Right kidney (tissue), 9 donors: ENCODE measurements at places on chromosomes 1 and 21.

DNA sequence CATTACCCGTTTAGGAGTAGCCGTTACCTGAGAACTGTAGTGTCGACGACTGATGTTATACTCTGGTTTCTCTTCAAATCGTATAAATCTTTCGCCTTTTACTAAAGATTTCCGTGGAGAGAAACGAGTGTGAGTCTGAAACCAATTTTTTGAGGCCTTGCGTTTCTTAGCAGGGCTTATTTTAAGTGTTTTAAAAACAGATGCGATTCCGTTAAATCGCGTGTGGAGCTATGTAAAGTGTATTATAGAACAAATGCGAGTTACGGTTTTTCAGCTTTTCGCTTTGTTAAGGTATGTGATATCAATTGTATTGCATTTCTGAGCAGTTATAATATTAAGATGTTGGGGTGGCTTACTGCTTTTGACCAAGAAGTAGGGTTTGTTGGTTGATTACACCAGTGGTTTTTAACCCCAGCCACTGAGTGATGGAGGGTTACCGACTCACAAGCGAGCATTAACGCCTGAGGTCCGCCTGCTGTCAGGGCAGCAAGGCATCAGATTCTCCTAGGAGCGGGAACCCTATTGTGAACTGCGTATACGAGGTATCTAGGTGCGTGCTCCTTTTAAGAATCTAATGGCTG lies 18.0 kb downstream of the KIAA2013 start:
- no peak for DNase-seq

DNA sequence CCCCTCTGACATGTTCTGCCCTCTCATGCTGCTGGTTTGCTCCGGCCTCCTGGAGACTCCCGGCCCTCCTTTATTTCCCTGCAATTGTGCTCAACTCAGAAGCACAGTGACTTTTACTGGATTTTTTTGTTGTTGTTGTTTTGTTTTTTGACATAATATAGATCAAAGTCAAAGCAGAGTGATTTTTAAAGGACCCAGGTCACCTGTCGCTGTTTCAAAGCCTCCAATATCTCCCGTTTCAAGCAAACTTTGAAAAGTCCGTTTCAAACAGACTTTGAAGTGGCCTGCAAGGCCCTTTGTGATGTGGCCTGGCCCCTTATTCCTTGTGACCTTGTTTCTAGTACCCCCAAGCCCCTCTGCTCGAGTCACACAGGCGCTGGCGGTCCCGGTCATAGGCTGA lies 58.1 kb downstream of the TBCE start:
- DNase-seq = no peak

DNA sequence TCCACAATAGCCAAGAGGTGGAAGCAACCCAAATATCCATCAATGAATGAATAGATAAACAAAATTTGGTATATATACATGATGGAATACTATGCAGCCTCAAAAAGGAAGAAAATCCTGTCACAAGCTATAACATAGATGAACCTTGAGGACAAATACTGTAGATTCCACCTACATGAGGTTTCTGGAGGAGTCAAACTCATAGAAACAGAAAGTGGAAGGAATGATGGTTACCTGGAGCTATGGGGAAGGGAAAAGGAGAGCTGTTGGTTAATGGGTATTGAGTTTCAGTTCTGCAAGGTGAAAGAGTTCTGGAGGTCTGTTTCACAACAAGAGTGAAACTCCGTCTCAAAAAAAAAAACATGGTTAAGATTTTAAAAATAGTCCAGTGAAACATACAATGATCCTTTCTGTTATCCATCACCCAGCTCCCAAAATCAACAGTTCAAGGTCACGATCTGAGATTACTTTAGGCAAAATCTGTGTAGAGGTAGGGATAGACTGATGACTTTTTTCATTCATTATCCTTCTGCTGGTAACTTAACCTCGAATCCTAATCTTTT lies 80.8 kb upstream of the HNRNPU start:
- no peak for DNase-seq

DNA sequence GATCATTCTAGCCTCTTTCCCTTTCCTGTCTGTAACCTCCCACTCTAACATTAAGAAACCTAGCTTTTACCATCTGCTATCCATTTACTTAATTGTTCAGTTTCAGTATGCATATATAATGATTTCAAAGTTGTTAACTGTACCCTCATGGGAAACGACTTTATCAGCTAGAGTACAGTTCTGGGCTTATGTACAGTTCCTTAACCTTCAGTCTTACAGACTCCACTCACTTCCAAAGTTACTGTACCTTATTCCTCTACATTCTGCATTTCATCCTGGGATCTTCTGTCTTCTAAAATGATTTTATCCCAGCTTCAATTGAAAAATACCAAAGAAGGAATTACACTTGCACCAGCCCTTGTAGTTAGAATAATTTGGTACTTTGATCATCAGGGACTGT lies 108.7 kb upstream of the KCNE2 start:
- DNase-seq = no peak

GRCh38 chr1:53015508-53015860 lies 46.5 kb upstream of the PODN start:
- peak; percentile 11 for DNase-seq

GRCh38 chr1:238772322-238772721 lies 614.0 kb upstream of the CHRM3 start:
- no peak for DNase-seq

- no peak for DNase-seq
Observed at GRCh38 chr1:230072866-230073265, 5.8 kb downstream of the GALNT2 start.

GRCh38 chr1:58874757-58875755 lies 91.2 kb upstream of the JUN start:
- peak; percentile 23 for DNase-seq

DNA sequence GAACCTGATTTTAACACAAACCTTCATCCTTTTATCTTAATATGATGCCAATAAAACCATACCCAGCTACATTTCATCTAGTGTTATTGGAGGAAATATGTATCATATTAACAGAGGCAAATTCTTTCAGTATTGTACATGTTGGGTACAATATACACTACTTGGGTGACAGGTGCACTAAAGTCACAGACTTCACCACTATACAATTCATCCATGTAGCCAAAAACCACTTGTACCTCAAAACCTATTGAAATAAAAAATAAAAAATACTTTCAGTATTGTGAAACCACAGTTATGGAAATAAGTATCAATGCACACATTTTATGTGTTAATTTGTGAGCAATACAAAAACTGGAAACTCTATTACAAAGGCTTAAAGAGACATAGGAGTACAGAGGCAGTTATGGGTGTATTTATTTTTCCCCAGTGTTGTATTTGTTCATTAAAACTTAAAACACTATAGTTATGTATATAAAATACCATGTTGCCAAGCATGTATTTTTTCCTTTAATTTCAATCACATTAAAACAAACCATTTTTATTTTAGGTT lies 25.1 kb upstream of the GPR88 start:
- DNase-seq = no peak

DNA sequence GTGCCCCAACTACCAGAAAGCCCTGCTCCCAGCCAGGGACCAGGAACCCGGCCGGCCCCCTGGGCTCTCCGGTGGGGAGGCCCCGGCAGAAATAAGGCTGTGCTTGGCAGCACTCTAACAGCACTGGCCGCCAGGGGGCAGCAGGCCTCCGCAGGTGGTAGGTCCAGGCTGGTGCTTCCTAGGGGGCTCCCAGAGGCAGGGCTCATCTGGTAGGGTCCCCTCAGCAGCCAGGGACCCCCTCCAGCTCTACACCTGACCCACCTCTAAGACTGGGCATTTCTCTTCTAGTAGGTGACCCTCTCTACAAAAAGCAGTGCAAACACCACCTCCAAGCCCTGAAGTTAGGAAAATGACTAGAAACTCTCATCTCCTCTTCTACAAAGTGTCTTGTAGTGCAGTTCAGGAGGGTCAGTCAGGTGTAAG lies 85.6 kb downstream of the STUM start:
- DNase-seq = peak; percentile 66

DNA sequence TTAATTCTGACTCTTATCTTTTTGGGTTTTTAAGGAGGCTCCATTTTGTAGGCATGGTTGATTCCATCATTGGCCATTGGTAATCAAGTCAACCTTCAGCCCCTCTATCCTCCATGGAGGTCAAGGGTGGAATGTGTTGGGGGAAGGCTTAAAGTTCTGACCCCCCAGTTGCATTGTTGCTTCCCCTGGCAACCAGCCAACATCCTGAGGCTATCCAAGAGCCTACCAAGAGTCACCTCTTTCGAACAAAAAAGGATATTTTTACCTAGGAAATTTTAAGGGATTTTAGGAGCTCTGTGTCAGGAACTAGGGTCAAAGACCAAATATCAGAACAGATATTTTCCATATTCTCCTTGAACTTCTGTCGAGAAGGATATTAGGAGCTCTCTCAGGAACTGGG lies 251.8 kb downstream of the RYR2 start:
- DNase-seq = no peak

- DNase-seq = no peak
Observed at GRCh38 chr1:76395059-76395458, 320.5 kb downstream of the ST6GALNAC3 start.

- DNase-seq = no peak
Observed at GRCh38 chr1:114803001-114803400, 22.5 kb upstream of the SIKE1 start.

- no peak for DNase-seq
Observed at GRCh38 chr1:167367705-167368104, 147.0 kb downstream of the POU2F1 start.

- DNase-seq = no peak
Observed at GRCh38 chr1:208044589-208045462, 133.9 kb upstream of the CD34 start.

GRCh38 chr1:48055876-48056764 lies 58.9 kb upstream of the TRABD2B start:
- no peak for DNase-seq

GRCh38 chr1:38235705-38236104 lies 189.1 kb upstream of the POU3F1 start:
- DNase-seq = no peak

DNA sequence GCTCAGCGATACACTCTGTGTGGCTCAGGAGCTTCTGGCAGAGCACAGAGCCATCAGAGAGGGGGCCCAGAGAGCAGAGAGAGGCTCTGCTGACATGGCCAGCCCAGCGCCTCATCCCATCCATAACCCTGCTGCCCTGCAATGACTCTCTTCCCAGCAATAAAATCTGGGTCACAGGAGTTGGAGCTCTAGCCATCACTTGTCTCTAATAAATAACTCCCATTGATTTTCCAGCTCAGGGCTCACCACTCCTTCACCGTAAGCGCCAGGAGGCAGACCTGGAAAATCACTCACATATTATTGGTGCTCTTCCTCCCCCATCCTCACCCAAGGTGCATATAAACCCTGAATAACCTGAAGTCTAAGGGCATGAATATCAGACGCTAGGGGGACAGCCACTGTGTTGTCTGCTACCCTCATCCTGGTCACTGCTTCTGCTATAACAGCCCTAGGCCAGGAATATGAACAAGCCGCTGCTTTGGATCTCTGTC lies at the start of gene APCS:
Gene APCS, plus strand, starts transcription at position 366 of the 491 bp plus-strand sequence. Its CDS starts 96 bp downstream, at position 462.
- no peak for DNase-seq

DNA sequence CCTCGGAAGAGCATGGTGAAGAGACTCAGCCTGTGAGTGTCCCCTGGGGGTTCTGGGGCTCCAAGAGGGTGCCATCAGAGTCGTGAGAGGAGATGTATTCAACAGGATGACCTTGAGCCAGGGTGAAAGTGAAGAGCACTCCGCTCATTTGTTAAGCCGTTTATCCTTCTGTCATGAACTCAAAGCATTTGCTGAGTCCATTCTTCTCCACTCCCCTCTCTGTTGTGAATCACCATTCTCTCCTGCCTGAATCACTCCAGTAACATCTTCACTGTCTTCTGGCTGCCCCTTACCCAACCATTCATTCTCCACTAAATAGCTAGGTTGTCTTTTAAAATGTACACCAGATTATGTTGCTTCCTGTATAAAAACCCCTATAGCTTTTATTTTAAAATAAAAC lies 102.2 kb downstream of the RGL1 start:
- no peak for DNase-seq

- DNase-seq = no peak
Observed at GRCh38 chr1:118688891-118689290, 299.3 kb downstream of the TBX15 start.

DNA sequence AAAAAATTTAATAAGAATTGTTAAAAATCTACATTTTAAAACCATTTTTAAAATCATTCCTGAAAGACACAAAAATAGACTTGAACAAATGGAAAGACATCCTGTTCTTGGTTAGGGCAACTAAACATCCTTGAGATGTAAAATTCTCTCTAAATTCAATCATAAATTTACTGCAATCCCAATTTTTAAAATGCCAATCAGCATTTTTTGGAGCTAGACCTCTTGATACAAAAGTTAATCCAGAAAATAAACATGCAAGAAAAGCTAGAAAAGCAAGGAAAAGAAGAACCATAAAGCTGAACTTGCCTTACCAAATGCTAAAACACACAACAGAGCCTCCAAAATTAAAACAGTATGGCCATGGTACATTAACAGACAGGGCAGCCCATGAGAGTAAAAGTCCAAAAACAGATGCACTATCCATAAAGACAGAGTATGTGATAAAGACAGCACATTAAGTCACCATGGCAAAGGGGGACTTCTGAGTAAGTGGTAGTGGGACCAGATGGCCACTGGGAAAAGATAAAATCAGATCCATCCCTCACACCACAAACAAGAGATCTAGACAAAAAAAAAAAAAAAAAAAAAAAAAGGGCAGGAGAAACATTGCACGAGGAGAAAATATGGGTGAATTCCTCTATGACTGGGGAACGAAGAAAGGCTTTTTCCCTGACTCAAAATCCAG lies 51.4 kb downstream of the NPHP4 start:
- DNase-seq = no peak

GRCh38 chr21:41399246-41399800 lies 26.7 kb upstream of the MX1 start:
- DNase-seq = no peak

GRCh38 chr1:235929216-235929615 lies 62.5 kb upstream of the LYST start:
- no peak for DNase-seq

- no peak for DNase-seq
Observed at GRCh38 chr1:187236676-187237075, 407.9 kb downstream of the PLA2G4A start.

DNA sequence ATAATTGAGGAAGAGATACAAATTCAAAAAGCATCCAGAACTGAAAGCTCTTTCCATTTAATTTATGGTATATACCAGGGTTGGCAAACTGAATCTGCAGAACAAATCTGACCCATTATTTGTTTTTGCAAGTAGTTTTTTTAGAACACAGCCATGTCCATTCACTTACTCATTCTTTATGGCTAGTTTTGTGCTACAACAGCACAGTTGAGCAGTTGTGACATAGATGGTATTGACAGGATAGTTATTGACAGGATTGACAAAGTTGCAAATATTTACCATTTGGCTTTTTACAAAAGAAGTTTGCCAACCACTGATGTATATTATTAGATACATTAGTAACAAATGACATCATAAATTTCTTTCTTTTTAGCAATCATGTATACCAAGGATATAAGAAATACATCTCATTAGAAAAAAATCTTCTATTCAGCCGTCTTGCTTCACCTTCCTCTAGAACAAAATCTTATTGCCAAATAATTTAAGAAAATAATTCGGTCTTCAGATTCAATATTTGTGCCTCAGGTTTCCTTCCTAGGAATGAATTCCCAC lies 9.4 kb downstream of the ADAMTS1 start:
- no peak for DNase-seq

DNA sequence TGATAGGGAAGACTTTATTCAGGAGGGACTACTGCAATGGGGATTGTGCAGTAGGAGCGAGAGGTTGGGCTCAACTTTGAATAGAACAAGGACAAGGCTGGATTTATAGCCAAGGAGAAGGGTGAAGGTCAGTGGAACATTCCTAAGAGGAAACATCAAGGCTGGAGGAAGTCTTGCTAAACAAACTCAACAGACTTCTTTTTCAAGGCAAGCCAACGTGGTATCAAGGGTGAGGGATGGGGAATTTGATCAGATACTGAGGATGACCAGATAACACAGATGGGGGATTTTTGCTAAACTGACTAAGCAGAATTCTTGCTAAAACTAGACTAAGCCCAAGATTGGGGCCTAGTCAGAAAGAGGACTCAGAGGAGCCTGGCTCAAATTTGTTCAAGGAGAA lies 107.3 kb downstream of the DUSP10 start:
- no peak for DNase-seq
